ENCODE measurements at places on chromosomes 11 and 22.
A peak's percentile ranks its signal among the peaks of the same experiment; 100 is the strongest.

DNA sequence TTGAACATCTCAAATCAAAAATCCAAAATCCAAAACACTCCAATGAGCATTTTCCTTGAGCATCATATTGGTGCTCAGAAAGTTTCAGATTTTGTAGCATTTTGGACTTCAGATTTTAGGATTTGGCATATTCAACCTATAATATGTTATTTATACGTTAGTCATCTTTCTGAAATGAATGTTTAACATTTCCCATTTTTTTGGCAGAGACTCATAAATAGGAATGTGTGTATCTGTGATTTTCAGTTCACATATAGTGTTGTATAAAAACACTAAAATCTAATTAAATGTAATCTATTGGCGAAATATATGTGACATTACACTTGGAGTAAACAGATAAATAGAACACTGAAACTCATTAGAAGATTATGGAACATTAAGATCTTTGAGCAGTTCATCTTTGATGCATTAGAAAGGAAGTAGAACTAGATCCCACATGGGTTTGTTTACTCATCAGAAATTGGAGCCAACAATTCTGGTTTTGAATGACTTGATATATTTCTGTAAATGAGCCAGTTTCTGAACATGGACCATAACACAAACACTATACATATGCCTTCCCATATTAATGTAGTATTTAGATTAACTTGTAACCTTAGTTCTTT, 153.1 kb downstream of the UVRAG start:
- no peak for DNase-seq

GRCh38 chr11:78397398-78397797, 20.2 kb downstream of the GAB2 start:
- no peak for DNase-seq

DNA sequence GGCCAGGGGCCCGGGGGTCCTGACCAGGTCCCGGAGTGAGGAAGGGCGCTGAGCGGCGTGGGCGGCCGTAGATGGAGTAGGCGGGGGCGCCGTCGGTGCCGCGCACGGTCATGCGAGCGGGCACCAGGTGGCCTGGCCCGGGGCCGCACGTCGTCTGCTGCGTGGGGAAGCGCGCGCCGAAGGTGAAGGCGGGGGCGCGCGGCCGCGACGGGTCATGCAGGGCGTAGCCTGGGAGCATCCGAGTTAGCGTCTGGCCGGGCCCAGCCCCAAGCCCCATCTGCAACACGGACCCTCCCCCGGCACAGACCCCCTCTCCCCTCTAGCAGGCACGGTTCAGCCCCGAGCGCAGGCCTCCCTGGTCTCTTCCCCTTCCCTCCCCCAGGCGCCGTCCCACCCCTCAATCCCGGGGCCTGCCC, 1.7 kb upstream of the TYMP start:
- DNase-seq: peak; percentile 82

DNA sequence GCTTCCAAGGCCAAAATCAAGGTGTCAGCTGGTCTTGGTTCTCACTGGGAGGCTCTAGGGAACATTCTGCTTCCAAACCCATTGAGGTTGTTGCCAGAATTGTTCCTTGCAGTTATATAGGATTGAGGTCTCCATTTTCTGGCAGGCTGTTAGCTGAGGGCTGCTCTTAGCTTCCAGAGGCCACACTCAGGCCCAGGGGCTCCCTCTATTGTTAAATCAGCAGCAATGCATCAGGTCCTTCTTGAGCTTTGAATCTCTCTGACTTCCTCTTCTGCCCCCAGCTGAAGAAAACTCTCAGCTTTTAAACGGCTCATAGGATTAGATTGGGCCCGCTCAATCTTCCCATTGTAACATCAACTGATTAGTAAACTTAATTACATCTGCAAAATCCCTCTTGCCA, 39.3 kb upstream of the BSX start:
- no peak for DNase-seq

DNA sequence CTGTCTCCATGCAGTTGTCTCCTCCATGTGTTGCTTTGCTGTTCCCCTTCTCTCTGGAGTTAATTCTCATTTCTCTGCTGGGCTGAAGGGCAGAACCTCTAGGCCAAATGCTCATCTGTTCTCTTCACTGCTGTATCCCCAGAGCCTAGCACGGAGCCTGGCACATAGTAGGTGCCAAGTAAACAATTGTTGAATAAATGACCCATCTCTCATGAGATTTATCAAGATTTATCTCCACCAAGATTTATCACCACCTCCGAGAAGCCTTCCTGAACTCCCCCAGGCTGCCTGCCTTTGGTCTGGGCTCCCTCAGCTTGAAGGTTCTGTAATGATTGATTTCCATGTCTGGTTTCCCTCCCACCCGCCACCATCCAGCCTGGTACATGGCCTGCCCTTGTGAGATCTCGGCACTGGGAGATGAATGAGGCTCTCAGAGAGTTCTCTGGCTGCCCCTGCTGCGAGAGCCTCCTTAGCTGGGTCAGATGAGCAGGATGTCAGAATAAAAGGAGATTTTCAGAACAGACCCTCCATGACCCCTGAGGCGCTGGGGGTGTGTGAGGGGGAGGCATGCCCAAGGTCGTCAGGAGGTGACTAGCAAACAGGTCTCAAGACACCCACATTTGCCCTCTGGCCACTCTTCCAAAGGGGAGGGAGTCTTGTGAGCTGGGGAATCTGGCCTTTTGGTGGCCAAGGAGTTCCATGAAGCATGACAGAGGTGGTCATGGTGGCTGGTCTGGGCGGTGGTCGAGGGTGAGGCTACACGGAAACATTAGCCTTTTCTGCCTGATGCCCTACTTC, 2.4 kb upstream of the GDPD5 start:
- no peak for DNase-seq

GRCh38 chr11:329886-330253, 9.2 kb upstream of the IFITM3 start:
- no peak for DNase-seq

- no peak for DNase-seq
Measured at GRCh38 chr22:38832005-38832978, 11.5 kb downstream of the NPTXR start.

DNA sequence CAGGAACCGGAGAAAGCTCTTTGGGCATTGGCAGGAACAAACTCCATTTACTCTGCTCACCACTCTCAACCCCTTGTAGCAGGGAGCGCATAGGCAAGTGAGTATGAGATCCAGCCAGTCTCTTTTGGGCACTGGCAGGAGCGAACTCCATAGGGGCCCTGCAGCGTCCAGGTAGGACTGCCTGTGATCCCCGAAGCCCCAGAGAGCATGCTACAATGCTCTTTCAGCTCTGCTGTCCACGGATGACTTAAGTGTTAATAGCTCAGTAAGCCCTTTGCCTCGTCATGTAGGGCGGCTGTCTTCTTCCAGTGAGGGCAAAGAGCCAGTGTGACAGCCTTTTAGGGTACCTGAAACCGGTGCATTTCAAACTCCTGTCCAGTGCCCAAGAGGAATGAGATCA, 1525.6 kb upstream of the RAG2 start:
- no peak for DNase-seq

DNA sequence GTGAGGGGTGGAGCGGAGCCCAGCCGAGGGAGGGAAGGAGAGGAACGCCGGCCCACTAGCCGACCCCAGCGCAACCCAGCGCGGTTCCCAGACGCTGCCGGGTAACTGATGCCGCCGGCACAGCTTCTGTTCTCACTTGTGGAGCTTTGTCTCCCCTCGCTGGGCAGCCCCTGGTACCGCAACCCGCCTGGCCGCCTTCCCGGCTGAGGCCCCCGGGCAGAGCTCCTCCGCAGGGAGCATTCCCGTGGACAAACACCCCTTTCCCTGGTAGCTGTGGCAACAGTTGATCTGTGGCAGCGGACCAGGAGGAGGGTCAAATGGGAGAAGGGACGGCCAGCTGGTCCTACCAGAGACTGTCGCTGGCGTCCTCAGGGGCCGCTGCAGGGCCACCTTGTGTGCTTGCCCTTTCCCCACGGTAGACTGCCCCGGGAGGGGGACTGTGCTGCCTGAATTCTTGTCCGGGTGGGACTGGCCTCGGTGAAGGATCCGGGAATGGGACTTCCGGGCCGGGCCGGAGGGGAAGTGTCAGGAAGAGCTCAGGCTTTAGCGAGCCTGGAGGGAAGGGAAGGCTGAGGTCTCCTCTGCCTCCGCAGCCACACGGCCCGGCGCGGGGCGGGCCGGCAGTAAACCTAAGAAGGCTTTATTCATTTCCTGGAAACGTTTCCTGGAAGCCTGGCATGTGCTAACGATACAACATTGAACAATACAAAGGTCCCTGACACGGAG, 468.0 kb downstream of the OPCML start:
- DNase-seq: peak; percentile 84

DNA sequence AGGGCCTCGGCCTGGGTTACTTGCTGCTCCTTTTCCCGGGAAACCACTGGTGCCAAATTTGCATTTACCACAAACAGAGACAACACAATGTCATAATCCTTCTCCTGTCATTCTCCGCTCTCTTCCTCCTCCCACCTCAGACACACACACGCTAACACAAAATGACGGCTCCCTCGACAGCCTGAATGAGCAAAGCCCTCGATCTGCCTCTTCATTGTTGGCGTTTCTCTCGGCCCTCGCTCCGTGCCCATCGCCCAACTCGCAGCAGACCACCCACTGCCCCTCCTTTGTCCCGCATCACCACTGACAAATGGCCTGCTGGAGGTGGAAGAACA, 12.5 kb upstream of the TCF20 start:
- DNase-seq: no peak

- DNase-seq: no peak
Measured at GRCh38 chr22:24146791-24147353, 34.4 kb upstream of the SUSD2 start.

DNA sequence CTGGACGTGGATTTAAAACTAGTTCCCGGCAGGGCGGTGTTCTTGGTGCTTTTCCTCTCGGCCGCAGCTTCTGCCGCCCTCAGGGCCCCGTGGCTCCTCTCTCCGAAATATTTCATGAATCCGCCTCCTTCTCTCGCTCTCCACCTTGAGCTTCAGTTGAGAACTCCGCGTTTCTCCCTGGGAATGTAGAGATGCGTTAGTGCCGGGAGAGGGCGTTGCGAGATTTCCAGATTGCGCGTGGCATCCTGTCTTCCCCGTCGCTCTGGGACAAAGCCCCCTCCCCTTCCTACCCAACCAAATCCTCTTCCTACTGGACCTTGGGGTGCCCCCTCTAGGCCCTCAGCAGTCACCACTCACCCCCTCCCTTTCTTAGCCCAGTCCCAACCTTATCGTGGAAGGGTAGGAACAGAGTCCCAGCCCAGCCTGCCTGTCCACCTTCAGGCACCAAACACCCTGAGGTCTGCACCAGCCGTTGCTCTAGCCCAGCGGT, 15.5 kb upstream of the RAC2 start:
- no peak for DNase-seq

GRCh38 chr11:102749101-102749722, 24.5 kb upstream of the MMP8 start:
- no peak for DNase-seq

- DNase-seq: no peak
Measured at GRCh38 chr11:60897496-60897895, 8.9 kb downstream of the PRPF19 start.

GRCh38 chr11:65571940-65572339, 398 bp upstream of the FAM89B start:
- no peak for DNase-seq

- peak; percentile 38 for DNase-seq
Measured at GRCh38 chr11:72229336-72229924, 4.9 kb downstream of the INPPL1 start.

DNA sequence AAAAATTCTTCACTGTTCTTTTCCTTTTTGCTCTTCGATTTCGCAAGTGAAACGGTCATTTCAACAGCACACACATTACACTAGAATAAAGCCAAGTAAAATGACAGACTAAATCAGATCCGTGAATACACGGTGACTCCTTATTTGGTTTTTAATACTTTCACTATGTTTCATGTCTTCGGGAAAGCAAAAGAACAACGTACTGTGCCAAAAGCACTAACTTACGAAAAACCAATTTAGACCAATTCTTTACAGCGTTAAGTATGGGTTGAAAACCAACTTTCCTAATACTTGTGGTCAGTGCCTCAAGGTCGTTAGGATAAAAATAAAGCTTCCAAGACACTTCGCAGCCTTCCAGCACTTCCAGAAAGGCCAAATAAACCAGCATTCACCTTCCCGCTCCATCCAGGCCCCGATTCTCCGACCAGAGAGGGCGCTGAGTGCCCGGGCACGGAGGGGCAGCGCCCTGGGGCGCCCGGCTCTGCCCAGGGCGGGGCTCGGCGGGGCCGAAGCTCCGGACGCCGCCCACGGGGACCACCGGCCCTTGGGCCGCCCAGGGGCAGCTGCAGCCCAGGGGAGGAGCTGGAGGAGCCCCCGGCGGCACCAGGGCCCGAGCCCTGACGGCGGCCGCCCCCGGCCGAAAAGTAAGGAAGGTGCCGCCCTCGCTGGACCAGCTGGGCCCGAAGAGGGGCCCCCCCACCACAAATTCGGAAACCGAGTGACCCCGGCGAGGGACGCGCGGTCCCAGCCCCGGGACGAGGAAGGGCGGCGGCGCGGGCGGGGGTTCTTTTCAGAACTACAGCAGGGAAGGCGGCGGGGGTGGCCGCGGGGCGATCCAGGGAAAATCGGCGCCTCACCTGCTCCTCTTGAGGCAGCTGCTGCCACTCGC, 499 bp downstream of the ATL3 start:
- peak; percentile 68 for DNase-seq

GRCh38 chr22:20494978-20495860, at the start of gene KLHL22:
TSS of gene KLHL22 (minus strand) at chr22:20495795. CDS start at chr22:20489211, 6,584 bp downstream.
- no peak for DNase-seq

- DNase-seq: no peak
Measured at GRCh38 chr11:16110886-16111285, 245.5 kb downstream of the SOX6 start.

- DNase-seq: no peak
Measured at GRCh38 chr11:70788248-70789022, 390.1 kb downstream of the CTTN start.

GRCh38 chr11:128151338-128151737, 436.0 kb downstream of the ETS1 start:
- no peak for DNase-seq

DNA sequence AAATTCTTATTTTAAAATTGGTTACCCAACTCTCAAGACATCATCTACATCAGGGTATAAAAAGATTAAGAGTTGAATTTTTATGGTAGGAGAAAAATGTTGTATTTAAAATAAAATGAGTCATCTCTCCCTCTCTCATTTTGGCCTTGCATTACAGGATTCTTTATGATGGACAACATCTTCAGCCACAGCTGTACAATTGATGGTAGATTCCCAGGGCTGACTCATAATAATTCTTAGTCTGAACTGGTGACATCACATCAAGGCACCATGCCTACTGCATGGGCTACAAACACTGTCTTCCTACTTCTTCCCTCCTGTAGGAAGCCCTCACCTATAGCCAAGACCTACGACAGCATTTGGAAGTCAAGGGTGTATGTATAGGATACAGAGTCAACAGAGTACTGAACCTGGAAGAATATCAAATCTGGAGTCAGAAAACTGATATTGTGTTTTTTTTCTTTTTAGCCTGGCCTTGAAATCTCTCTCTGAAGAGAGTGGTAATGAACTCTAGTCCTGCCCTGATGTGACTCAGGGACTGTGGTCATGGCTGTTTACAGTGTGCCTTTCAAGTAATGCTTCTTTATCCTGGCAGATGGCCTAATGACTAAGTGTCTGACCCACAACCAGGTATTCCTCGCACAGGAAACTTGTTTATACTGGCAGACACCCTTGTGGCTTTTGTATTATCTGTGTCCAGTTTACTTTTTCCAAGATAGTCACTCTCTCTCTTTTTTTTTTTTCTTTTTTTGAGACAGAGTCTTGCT, 32.5 kb downstream of the MRGPRX2 start:
- no peak for DNase-seq

GRCh38 chr11:122383186-122383585, 267.2 kb upstream of the BLID start:
- DNase-seq: no peak

Data from left lobe of liver (tissue), 2 donors.